ENCODE measurements at places on chromosomes 16 and 17.

DNA sequence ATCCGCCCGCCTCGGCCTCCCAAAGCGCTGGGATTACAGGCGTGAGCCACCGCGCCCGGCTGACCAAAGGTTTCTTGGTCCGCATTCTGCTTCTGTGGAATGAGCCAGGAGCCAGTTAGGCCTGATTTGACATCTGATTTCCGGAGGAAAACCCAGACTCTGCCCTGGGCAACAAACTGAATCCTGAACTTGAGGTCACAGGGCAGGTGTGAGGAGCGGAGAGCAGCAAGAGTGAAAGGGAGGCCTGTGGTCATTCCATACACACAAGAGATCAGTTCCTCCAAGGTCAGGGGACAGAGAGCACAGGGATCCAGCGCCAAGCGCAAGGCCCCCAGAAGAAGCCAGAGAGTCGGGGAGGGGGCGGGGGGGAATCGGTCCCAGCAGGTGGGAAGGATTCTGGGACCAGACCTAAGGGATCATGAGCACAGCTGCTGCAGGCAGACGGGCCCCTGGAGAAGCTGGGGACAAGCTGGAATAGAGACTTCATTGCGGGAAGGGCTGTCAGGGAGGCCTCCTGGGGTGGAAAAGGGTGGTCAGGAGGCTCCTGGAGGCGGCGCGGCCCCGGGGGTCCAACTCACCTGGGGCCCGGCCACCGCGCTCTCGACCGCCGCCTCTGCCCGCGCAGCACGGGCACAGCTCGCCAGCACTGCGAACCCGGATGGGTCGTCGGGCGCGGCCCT lies 436 bp downstream of the SHPK start:
- H3K36me3 ChIP-seq = peaks cover 16% of the 10 kb centered on the region
- H3K4me1 ChIP-seq = peaks cover 17% of the 10 kb centered on the region
- H3K27me3 ChIP-seq = no peaks in the 10 kb centered on the region
- no peak for DNase-seq
- H3K4me3 ChIP-seq = peak overlapping the region; percentile 93

DNA sequence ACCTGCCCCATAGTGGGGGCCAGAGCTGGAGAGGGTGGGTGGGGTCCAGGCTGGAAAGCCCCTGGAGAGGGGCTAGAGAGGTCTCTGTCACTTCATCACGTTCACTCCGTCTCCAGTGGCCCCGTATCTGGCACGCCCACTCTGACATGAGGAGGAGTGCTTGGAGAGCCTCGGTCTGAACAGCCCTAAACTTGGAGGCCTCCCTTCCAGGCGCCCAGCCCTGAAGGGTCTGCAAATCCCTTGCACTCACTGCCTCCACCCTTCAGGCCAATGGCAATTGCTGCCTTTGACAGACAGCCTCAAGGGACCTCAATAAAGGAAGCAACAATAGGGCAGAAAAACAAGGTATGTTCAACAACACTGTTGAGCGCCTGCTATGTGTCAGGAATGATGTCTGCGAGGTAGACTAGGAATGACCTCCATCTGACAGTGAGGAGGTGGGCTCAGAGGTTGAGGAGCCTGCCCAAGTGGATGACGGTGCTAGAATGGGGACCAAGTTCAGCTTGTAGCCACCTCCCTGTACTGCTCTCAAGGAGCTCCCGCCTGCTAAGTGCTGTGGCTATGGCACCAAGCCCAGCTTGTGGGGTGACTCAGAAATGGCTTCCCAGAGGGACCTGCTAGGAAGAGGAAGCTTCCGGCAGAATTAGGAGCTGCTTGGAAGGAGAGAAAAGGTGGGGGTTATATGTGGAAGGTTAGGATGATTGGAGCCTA lies 2.9 kb upstream of the EPX start:
- no peaks in the 10 kb centered on the region for H3K36me3 ChIP-seq
- no peak overlapping the region for H3K27ac ChIP-seq
- peak; percentile 87 for DNase-seq
- peaks cover 12% of the 10 kb centered on the region for H3K4me1 ChIP-seq
- H3K27me3 ChIP-seq = peaks cover 16% of the 10 kb centered on the region

DNA sequence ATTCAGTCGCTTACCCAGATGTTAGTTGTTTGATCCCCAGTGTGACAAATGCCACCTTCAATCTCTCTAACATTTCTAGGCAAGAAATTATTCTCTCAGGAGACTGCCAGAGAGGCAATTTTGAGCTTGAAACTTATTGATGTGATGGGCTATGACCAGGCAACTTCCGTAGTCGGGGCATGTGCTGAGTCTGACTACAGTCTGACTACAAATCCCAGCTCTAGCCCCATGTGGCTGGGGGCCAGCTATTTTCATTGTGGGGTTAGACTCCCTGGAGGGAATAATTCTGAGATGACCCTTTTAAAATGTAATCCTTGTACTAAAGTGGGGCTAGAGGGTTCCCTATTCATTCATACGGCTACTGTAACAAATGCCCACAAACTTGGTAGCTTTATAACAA lies 65.9 kb downstream of the RBFOX1 start:
- H3K4me3 ChIP-seq = no peak overlapping the region
- no peaks in the 10 kb centered on the region for H3K27me3 ChIP-seq
- DNase-seq = no peak
- no peaks in the 10 kb centered on the region for H3K4me1 ChIP-seq

- no peak overlapping the region for H3K27ac ChIP-seq
- no peaks in the 10 kb centered on the region for H3K36me3 ChIP-seq
- no peaks in the 10 kb centered on the region for H3K27me3 ChIP-seq
- H3K4me3 ChIP-seq = no peak overlapping the region
- no peak for DNase-seq
- peaks cover 2% of the 10 kb centered on the region for H3K4me1 ChIP-seq
These were observed 17.0 kb upstream of the DNASE1 start for GRCh38 chr16:3637371-3637923.

- H3K27ac ChIP-seq = peak within 1 kb of the TSS; percentile 11
- H3K4me1 ChIP-seq = no peaks in the 10 kb centered on the region
- H3K4me3 ChIP-seq = no peak within 1 kb of the TSS
These were observed at the start of gene APOBR for GRCh38 chr16:28494121-28494851. APOBR (plus strand) TSS chr16:28494643; CDS start chr16:28494682, 39 bp downstream.

DNA sequence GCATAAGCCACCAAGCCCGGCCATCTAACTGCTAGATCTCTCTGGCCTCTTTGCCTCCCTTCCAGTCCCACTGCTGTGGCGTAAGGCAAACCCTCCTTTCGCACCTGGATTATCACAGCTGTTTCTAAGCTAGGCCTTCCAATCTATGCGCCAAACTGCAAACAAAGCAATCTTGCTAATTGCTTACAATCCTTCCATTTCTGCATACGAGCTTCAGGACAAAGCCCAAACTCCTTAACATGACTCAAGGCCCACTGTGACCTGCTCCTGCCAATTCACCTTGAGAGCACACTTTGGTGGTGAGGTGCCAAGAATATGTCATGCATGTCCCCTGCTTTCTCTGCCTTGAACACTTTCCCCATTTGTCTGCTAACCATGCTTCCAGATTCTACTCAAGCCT lies 6.0 kb upstream of the ARL5C start:
- no peak overlapping the region for H3K4me3 ChIP-seq
- H3K27ac ChIP-seq = no peak overlapping the region
- peaks cover under 1% of the 10 kb centered on the region for H3K27me3 ChIP-seq
- DNase-seq = no peak

DNA sequence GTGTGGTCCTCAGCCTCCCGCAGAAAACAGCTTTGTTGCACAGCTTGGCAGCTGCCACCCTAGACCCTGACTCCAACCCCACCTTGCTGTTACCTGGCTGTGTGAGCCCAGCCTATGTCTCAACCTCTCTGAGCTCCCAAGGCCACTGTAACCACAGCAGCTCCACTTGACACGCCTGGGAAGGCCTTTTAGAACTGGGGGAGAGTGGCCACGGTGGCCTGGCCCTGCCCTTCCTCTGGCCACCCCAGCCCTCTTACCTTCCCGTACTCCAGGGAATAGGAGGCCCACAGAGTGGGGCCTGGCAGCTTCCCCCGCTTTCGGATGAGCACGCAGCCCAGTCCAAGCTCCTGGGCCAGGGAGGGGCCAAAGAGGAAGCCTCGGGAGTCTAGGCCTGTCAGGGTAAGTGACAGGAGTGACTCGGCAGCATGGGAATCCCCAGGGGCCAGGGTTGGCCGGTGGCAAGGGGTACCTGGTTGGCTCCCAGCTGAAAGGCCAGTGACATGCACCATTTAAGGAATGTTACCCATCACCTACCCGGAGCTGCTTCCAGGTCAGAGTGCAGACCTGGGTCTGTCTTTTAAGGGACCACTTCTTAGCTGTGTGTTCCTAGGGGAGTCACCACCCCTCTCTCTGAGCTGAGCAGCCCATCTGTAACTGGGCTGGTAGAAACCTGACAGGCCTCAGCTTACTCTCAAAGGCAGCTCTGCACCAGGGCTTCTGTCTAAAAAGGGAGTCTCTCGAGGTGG lies 1.4 kb downstream of the APRT start:
- peaks cover 5% of the 10 kb centered on the region for H3K4me1 ChIP-seq
- peak overlapping the region; percentile 77 for H3K27ac ChIP-seq
- no peaks in the 10 kb centered on the region for H3K27me3 ChIP-seq
- no peak for DNase-seq

DNA sequence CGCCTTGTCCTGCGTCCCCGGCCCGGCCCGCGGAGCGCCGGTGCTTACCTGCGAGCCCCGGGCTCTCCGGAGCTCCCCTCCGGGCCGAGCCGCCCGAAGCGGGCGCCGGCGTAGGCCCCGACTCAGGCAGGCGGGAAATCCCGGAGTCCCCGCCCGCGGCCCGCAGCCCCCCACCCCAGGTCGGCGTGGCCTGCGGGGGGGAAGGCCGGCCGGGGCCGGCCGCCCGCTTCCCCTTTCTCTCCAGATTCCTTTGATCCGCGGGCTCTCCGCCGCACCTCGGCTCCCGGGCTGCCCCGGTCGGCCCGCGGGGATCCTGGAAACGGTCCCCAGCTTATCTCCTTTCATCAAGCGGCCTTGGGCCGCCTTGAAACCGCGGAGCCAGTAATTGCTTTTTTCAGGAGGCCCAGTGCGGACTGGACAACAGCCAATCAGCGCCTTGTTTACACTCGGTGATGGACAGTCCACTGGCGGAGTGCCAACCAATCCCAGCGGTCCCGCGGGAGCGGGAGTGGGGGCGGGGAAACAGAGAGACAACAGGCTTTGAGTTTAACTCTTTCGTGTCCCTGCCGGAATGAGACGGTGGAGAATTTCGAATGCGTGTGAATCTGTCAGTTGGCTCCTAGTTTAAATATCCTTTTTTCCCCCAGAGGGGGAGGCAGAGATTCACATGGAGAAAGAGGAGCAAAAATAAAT lies 1.4 kb upstream of the BAHCC1 start:
- H3K27ac ChIP-seq = peak overlapping the region; percentile 82
- peak overlapping the region; percentile 76 for H3K4me3 ChIP-seq
- H3K27me3 ChIP-seq = no peaks in the 10 kb centered on the region

GRCh38 chr17:27760069-27760885 lies 40.1 kb downstream of the NOS2 start:
- H3K4me3 ChIP-seq = no peak overlapping the region
- no peak overlapping the region for H3K27ac ChIP-seq
- no peaks in the 10 kb centered on the region for H3K4me1 ChIP-seq

DNA sequence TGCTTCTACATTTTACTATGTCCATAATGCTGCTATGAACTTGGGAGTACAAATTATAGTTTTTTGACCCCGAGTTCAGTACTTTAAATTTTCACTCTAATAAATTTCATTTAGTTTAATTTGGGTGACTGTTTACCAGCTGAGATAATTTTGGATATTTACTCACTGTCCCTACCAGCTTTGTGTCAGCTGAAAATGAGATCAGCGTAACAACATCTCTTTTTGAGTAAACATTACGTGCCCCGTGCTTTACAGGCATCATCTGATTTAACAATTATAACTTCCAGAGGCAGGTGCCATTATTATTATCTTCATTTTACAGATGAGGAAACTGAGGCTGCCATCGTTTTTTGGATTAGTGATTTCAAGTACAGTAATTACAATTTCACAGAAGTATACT lies 15.0 kb downstream of the GFOD2 start:
- no peak overlapping the region for H3K4me3 ChIP-seq
- no peak for DNase-seq
- peaks cover 12% of the 10 kb centered on the region for H3K4me1 ChIP-seq
- H3K27ac ChIP-seq = no peak overlapping the region
- no peaks in the 10 kb centered on the region for H3K27me3 ChIP-seq

- peaks cover 37% of the 10 kb centered on the region for H3K4me1 ChIP-seq
- H3K27me3 ChIP-seq = no peaks in the 10 kb centered on the region
- no peak for DNase-seq
- no peak overlapping the region for H3K4me3 ChIP-seq
- H3K36me3 ChIP-seq = peaks cover 2% of the 10 kb centered on the region
These were observed 3.3 kb downstream of the CFAP20 start for GRCh38 chr16:58125781-58126335.

DNA sequence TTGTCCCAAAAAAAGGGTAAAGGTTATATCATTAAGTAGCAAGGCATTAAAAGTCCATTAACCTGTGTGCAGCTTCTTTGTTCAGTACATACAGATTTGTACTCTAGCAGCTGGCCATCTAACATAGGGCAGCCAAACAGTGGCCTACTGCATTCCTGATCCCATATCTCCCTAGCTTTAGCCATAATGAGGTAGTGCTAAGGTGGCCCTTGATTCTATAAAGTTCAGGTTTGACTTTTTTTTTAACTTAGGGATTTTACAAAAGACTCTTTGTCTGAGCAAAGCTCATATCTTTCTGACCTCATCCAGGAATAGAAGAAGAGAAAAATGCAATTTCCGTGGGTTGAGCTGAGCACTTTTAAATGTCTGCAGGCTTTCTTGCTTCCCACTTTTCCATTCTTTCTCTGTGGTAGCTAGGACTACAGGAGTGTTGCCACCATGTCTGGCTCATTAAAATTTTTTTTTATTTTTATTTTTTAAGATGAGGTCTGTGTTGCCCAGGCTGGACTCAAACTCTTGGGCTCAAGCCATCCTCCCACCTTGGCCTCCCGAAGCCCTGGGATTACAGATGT lies 19.5 kb upstream of the CDC6 start:
- peaks cover 46% of the 10 kb centered on the region for H3K36me3 ChIP-seq
- no peak overlapping the region for H3K4me3 ChIP-seq
- no peak overlapping the region for H3K27ac ChIP-seq
- H3K4me1 ChIP-seq = no peaks in the 10 kb centered on the region
- no peaks in the 10 kb centered on the region for H3K27me3 ChIP-seq
